ENCODE measurements at places on chromosomes 7 and 10.

- no peak for DNase-seq
These were observed 87.5 kb downstream of the GSAP start for GRCh38 chr7:77328669-77329068.

DNA sequence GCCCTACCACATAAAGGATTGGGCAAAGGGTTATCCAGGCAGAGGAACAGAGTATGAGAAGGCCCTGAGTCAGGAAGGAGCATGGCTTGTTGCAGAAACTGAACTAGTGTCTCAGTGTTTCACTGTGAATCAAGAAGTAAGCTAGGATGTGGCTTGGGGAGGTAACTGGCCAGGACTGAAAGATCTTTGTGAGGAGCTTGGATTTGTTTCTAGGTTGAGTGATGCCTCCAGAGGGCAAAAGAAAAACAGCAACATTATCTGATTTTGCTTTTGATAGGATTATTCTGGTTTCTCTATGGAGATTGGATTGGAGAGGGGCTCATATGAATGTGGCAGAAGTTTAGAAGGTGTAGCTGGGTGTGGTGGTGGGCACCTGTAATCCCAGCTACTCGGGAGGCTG lies 137.9 kb upstream of the HDAC9 start:
- DNase-seq: no peak

GRCh38 chr10:62978482-62978881 lies 154.6 kb upstream of the NRBF2 start:
- peak; percentile 23 for DNase-seq

DNA sequence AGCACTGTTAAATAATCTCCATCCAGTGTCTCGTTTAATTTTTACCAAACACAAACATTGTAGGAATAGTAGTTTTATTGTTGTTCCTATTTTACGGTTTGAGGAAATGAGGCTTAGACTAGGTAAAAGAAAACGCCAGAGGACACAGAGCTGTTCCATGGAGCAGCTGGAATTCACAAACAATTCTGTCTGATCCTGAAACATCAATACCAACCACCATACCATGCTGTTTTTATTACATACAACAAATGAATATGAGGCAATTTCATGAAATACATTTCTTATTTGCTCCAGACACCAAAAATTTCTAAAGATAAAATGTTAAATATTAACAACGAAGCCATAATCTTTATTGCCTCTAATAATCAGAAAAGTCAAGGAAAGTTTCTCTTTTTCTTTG lies 9.4 kb downstream of the MALRD1 start:
- DNase-seq: no peak

- DNase-seq: peak; percentile 54
These were observed 197.6 kb upstream of the ZNF32 start for GRCh38 chr10:43846187-43846680.

DNA sequence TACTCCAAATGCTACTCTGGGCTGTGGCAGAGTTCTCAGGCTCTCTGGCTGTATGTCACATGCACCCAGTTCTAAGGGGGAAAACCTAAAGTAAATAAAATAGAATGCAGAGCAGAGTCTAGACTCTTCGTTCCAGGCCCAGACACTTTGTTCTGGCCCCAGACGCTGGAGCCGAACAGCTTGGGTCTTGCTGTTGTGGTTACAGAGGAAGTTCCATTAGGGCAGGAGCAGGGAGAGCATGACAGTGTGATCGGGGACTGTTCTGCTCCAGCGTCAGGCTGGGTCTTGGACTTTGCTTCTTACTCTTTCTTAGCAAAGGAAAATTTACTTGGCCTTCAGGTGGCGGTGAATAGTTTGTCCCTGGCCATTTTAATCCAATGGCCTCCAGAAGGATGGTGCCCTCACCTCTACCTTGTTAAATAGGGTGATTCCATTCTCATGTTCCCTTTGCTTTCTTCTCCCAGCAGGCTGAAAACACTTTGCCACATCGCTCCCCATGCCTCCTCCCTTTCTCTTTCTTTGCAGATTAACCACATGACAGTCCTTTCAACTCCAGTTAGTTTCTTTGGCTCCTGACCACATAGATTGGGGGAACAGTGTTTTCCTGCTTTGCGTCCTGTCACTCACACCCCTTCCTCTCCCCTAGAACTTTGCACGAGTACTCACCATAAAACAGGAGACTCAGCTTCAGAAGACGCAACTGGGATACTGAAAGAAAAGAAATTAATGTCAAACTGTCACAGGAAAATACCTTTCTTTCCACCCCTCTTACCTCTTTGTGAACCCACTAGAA lies 730.8 kb downstream of the SUGCT start:
- DNase-seq: no peak

GRCh38 chr7:47241112-47242065 lies 340.5 kb downstream of the TNS3 start:
- peak; percentile 87 for DNase-seq

DNA sequence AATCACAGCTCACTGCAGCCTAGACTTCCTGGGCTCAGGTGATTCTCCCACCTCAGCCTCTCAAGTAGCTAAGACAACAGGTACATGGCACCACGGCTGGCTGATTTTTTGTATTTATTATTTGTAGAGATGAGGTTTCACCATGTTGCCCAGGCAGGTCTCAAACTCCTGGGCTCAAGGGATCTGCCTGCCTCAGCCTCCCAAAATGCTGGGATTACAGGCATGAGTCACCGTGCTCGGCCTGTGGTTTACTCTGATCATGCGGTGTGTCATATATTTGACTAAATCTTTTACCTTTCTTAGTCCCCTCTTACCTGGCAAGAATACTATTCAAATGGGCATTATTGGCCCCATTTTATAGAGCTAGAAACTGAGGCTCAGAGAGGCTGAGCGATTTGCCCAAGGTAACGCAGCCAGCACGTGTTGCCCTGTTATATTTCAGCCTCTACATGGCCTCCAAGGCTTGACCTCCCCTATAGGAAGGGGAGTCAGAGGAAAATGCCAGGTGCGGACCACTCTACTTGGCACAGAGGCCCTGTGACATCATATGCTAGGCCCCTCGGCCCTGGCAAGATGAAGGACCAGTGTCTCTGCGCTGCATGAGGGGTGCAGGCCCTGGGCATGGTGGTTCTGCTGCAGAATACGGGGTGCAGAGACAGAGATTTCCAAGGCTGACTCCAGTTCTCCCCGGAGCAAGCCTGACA lies 8.2 kb downstream of the ZCCHC24 start:
- DNase-seq: no peak

GRCh38 chr7:20199015-20199737 lies 18.0 kb downstream of the MACC1 start:
- peak; percentile 15 for DNase-seq

DNA sequence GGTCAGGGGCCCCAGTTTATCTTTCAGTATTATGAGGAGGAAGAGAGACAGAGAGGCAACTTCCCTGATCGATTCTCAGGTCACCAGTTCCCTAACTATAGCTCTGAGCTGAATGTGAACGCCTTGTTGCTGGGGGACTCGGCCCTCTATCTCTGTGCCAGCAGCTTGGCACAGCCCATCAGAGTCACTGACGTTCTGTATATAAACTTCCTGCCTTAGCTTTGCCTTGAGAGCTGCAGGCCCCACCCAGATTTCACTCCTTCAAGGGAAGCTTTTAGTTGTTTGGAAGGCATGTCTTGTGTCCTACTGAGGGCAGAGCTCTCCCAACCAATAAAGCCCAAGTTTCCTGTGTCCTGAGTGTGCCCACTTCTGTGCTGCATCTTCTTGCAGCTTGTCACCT lies 242.5 kb upstream of the PRSS58 start:
- no peak for DNase-seq

DNA sequence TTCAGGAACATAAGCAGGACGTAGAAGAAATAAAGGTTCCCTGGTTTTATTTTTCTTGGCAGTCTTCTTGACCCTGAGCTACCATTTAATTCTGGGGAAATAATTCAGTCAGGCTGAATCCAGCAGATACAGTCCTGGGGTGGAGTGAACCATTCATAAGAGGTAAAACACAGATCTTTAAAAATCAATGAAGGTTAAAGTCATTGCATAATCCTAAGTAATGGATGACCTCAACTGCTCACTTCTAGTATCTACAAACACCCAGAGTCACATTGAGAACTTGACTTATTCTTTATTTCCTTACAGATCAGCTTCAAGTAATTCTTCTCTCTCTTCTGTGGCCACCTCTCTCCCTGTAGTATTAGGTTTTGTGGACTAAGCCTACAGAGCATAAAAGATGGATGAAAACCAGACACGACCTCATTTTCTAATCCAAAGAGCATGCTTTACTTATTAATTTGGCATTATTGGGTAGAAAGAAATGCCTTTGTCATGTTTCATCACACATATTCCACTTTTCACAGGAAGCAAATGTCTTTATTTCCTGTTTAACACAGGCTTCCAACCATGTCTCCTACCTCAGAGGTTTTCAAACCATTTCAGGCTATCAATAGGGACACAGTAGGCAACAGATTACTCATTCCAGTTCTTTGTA lies 182.3 kb upstream of the IMMP2L start:
- DNase-seq: peak; percentile 49

- DNase-seq: no peak
These were observed 88.6 kb downstream of the VWDE start for GRCh38 chr7:12315049-12315448.

DNA sequence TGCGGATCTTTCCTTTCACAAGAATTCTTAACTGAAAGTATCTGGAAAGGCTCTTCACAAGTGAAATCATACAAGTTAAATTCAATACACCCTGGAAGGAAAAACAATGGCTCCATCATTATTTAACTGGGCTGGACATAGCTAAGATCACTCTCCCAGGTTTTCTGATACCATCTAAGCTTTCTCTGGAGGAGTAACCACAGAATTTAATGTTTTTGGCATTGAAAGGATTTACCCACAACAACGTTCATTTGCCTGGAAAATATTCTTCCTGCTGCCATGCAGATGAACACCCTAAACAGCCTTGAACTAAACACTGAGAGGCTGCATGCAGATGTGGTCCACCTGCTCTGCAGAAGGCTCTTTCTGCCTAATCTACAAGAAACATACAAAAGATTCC lies 4.3 kb downstream of the NEBL start:
- peak; percentile 21 for DNase-seq

DNA sequence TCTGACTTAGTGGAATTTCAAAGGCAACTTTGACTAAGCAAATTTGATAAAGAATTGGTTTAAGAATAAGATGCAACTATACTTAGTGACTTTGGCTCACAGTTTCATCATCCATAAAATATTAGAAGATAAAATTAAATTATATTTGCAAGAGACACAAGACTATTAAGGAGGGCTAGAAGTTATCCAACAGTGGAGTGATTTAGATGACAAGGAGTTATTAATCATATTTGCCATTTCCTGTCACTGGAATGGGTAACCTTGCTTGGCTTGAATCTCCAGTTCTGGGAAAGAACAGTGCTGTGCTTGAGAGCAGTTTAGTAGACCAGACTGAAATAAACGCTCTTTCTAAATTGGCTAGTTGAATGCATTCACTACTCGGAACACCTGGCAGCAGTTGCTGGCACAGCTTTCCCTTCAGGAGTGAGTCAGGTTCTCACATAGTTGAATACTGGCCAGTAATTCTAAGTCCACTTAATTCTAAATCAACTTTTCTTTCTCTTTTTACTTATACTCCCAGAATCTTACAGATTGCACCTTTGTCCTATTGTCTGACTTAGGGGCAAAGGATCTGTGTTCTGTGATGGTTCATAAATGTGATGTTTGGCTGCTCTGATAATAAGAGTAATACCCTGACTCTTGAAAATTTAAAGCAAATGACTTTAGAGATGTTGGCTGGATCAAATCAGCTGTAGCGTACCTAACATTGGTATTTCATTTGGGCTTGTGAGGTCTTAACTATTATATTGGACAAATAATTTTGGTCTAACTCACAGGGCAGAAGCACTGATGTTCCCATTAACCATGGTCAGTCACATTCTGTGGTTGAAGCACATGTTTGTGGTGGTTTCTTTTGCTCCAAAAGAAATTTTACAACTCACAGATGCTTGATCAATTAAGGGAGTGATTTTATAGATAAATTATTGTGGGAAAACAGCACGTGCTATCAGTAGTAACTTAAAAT lies 16.6 kb downstream of the STMP1 start:
- DNase-seq: no peak

DNA sequence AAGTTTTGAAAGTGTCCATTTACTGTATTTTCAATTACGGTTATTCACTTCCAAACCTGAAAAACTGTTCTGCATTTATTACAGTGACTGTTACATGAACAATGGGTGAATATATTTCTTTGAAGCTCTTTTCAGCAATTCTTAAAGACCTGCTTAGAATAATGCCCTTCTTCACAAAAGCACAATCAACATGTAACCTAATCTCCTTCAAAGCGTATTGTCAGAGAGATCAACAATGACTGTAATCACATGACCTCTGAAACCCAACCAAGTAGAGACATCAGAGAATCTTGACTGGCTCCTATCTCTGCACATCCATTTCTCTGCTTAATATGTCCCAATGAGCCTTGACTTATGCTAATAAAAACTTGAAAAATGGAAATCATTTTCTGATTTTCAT lies 126.7 kb downstream of the NRCAM start:
- no peak for DNase-seq

DNA sequence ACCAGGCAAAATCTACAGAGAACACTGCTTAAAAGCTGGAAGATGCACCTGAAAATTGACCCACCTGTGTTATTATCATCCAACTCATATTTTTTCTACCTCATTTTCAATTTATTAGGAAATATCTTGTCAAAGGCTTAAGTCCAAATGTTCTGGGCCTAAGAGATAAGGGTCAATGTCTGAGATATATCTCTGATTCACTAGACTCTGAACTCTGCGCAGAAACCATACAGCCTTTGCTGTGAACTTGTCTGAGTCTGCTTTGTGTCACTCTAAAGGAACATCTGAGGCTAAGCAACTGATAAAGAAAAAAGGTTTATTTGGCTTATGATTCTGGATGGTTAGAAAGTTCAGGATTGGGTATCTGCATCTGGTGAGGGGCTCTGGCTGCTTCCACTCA lies 3.7 kb downstream of the PON1 start:
- DNase-seq: no peak

- DNase-seq: no peak
These were observed 8.4 kb downstream of the ZYX start for GRCh38 chr7:143389316-143390103.

DNA sequence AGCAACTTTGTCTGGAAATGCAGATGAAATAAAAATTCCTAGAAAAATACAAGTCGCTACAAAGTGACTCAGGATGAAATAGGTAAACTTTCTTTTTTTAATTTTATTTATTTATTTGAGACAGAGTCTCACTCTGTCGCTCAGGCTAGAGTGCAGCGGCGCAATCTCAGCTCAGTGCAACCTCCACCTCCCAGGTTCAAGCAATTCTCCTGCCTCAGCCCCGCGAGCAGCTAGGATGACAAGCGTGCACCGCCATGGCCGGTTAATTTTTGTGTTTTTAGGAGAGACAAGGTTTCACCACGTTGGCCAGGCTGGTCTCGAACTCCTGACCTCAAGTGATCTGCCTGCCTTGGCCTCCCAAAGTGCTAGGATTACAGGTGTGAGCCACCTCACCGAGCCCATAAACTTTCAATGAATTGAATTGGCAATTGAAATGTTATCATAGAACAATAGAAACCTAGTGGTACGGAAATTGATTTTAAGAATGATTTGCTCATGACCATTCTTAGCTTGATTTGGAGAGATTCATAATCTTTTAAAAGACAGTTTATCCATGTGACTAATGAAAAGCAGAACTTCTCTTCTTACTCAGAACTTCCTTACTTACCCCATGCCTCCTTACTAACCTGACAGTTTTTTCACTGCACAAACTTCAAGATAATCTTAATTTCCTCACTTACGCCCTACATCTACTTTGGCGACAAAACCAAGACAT lies 161.7 kb downstream of the FAM107B start:
- no peak for DNase-seq

Data from fibroblast of villous mesenchyme (primary cell).